CD4-positive, alpha-beta T cell treated with Interleukin-21 for 1 hour (primary cell): ENCODE measurements at places on chromosomes 16 and 17.

- DNase-seq = no peak
These were observed 26.0 kb downstream of the DCUN1D3 start for GRCh38 chr16:20874088-20874581.

DNA sequence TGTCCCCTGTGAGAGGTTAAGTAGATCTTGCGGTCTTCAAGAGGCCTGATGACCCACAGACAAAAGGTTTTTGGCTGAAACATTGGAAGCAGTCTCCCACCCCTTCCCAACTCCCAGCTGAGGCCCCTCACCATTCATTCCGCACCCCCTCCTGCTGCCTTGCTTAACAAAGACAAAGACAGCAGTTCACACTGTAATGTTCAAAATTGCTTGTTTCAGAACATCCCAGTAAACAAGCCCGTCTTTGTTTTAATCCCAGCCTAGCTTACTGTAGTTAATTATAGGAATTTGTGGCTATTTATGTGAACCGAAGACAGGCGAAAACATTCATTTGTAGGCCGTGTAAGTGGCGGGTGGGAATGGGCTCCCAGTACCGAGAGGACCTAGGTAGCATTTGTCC, 55.7 kb downstream of the IRX5 start:
- DNase-seq = no peak

- DNase-seq = no peak
These were observed 33.9 kb downstream of the BAHCC1 start for GRCh38 chr17:81428948-81429774.

- DNase-seq = peak; percentile 56
These were observed 64.1 kb downstream of the PLD6 start for GRCh38 chr17:17141860-17142552.
